Trophoblast cell (in vitro differentiated cells and primary cell): ENCODE measurements at places on chromosomes 2 and 18.

DNA sequence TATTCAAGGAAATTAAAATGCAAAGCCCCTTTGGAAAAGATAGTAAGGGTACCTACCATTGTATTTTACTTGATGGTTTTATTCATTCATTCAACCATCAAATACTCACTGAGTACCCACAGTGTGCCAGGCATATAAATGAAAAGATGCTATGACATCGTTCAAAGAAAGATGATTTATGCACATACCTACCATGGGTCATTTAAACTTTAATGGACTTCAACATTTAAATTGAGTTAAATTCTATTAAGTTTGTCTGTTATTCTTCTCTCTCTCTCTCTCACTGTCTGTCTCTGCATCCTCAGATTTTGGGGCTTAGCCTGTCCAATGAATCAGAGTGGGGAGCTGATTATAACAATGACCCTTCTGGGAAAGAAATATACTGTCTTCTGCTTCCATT, 87.9 kb downstream of the CERS6 start:
- no peak for DNase-seq

GRCh38 chr2:113156278-113157117, 17.3 kb upstream of the PSD4 start:
- no peak for DNase-seq

DNA sequence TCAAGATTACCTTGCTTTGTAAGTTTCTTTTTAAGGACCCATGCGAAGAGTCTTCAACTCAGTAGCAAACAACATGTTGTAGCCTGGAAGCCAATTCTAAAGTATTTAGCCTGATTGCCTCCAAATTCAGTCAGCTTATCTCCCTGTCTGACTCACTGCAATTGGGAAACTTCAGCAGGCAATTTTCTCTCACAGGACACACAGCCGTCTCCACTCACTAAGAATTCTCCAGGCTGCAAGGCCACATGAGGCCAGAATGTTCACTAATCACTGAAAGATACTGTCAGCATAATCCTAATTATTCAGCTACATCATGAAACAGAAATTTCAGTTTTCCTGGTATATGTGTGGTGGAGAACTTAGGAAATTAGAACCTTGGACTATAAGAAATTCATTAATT, 78.1 kb upstream of the PDE1A start:
- DNase-seq: peak; percentile 84

GRCh38 chr2:195610717-195611116, 46.3 kb upstream of the SLC39A10 start:
- no peak for DNase-seq

- DNase-seq: no peak
These were observed 352.1 kb downstream of the RND3 start for GRCh38 chr2:150135223-150135883.

- DNase-seq: no peak
These were observed 112.7 kb downstream of the OTX1 start for GRCh38 chr2:63163161-63163820.
